ENCODE measurements at places on chromosomes 3 and 15.

GRCh38 chr15:89130201-89130600 is 41.9 kb downstream of the ABHD2 start:
- no peak for DNase-seq

DNA sequence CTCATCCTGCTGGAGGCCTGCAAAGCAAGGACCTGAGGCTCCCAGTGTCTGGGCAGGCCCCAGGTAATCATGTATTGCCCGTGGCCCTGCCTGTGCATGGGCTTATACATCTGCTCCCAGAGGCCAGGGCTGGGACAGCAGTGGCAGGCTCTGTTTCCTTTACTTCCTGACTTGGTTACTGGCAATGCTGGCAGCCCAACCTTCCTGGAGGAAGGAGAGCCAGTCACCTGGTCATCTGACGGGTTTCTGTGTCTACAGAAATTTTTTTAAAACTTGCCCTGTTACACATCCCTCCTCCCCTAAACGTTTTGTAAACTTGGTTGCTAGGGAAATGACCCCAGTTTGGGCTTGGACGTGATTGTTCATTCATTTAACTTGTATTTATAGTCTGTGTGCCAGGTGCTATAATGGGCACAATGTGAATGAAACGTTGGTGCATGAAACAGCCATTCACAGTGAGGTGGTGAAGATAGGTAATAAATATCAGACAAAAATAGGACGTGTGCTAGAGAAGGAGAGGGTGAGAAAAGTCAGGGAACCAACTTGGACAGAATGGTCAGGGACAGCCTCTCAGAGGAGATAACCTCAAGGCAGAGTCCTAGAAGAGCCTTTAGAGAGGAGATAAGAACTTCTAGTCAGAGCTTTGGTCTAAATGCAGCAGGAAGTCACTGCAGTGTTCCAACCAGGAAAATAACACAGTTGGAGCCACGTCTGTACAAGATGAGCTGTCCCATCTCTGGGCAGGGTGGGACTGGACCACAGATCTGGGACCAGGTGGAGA is 14.1 kb downstream of the TEX264 start:
- no peak for DNase-seq

DNA sequence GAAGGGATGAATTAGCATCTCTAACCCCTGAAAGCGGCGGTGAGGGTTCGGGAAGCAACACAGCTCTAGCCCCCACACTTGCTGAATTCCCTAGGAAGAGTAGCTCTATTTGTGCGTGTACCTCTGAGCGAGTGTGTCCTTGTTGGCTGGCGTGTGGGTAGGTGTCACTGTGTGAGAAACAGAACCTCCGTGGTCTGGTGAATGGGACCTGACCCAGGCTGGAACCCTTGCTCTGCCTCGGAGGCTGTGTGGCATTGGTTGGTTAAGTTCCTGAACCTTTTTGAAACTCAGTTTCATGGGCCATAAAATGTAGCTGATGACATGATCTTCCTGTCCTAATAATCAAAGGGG is 414 bp upstream of the TMEM115 start:
- no peak for DNase-seq

GRCh38 chr3:53030619-53031449 is 15.0 kb downstream of the SFMBT1 start:
- DNase-seq = peak; percentile 25

- no peak for DNase-seq
Observed at GRCh38 chr3:56748663-56749231, 53.0 kb downstream of the ARHGEF3 start.

- no peak for DNase-seq
Observed at GRCh38 chr3:144622845-144623244, 651.2 kb downstream of the DIPK2A start.

DNA sequence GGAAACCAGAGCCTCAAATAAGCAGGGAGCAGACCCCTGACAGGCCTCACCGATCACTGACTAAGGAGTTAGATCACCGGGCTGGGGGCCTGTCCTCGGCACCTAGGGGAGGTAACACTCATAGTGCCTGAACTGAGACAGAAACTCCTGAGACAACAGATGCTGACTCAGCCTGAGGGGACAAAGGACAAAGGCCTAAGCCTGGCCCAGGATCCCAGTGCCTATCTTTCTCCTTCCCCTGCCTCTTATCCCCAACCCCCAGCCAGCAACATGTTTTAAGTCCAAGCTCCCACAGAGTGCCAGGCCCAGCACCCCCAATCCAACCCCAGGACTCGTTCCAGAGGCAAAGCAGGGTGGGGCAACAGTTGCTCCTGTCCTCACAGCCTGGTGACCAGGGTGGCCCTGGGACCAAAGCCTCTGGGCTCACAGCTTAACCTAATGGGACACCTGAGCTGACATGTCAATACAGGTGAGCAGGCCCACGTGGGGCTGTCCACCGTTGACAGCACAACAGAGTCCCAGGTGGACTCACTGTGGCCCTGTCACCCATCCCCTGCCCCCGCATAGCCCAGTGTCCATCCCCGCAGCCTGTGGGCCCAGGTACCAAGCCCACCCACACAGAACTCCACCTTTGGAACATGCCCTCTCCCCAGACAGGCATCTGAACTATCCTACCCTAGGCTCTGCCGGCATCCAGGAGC is 37.4 kb downstream of the ADCY5 start:
- no peak for DNase-seq
